Urothelium cell line (cell line): ENCODE measurements at places on chromosomes 6 and 20.

DNA sequence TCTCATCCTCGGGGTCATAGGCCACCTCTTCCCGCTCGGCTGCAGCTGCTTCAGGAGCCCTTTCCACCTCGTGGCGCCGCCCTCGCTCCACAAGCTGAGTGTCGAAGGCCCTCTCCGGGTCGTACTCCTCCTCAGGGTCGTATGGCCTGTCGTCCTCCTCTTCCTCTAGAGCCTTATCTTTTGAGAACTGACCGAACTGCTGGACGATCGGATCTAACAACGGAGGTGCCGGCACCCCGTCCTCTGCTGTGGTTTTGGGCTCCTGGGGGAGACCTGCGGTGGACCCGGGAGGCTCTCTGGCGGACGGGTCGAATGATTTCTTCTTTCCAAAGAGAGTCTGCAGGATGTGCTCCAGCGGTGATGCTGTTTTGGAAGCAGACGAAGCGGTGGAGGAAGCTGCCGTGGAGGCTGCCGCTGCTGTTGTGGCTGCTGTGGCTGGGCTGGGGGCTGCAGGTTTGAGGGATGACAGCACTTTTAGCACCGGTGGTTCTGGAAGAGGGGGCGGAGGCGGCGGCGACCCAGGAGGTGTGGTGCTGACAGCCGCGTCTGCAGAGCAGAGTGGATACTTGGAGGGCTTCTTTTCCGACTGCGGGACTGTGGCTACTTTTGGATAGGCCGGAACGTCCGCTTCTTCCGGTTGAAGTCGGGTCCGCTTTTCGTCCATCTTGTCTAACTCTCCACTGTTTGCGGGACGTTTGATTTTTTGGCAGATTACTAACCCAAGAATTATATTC is 20.2 kb upstream of the TCFL5 start:
- DNase-seq, result no peak

GRCh38 chr6:132330759-132331158 is 70.5 kb downstream of the MOXD1 start:
- DNase-seq, result no peak

GRCh38 chr6:40152701-40153436 is 218.6 kb upstream of the MOCS1 start:
- no peak for DNase-seq

DNA sequence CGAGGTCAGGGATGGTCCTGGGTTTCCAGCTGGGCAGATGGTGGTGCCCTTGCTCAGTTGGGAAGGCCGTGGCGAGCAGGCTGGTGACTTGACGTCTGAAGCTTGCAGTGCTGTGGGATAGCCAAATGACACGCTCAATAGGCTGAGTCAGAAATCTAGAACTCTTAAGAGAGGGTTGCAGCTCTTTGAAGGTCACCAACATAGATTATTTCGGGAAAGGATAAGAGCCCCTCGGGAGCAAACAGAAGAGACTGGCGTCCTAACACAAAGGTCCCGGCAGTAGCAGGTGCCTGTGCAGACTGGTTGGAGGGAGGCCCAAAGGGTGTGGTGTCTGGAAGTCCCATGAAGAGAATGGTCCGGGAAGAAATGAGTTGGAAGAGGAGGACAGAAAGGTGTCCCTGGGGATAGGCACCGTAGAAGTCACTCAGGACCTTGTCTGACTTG is 18.4 kb downstream of the PKIG start:
- DNase-seq, result no peak

GRCh38 chr6:32932132-32932868 is 8.5 kb downstream of the HLA-DMB start:
- no peak for DNase-seq

GRCh38 chr6:152136449-152136825 is 329.0 kb downstream of the ESR1 start:
- DNase-seq, result peak; percentile 14

DNA sequence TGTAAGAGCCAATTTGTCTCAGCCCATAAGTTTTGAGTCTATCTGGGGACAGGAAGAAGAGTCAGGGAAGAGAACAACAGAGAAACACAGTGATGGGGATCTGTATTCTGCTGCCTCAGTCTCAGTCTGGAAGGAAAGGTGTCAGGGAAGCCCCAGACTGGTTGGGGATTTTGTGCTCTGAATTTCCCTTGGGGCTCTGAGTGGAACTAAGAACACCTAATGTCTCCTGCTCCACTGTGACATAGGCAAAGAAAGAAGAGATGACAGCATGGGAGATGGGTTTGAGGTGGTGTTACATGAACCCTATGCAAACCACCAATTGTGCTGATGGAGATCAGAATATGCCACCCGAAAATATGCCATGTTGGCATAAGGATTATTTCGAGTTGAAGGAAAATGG is 139.5 kb upstream of the MYLIP start:
- no peak for DNase-seq

- DNase-seq, result no peak
Observed at GRCh38 chr6:27867051-27867944, 44.9 kb downstream of the OR2B2 start.

- no peak for DNase-seq
Observed at GRCh38 chr20:63587776-63588591, 13.9 kb upstream of the HELZ2 start.

- no peak for DNase-seq
Observed at GRCh38 chr20:24853916-24854315, 95.2 kb upstream of the CST7 start.

- peak; percentile 58 for DNase-seq
Observed at GRCh38 chr6:139250296-139251044, 41.3 kb downstream of the TXLNB start.

DNA sequence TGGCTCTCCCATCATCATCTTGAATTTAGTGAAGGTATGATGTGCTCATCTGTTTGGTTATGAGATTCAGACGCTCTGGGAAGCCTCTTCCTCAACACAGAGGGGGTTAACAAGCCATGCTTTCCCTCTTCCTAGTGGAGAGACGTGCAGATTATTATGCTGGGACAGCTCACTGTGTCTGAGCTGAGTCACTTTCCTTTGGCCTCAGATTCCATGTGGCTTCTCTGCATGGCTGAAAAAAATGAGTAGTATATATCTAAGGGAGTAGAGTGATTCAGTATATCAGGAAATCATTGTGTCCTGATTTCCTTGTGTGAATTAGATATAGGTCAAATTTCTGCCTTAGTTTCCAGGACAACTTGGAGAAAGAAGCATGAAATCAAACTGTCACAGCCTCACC is 52.6 kb downstream of the FIG4 start:
- DNase-seq, result peak; percentile 3

DNA sequence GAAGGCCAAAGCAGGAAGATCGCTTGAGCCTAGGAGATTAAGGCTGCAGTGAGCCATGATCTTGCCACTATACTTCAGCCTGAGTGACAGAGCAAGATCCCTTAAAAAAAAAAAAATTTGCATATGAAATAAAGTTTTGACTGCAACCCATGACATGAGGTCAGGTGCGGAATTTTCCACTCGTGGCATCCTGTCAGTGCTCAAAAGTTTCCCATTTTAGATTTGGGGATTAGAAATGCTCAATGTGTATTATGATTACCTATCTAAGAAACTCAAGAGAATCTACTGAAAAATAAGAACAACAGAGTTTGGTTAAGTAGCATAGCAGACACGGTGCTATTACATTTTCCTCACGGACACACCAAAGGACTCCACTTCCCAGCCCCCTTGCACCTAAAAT is 11.7 kb downstream of the SLC23A2 start:
- no peak for DNase-seq

- DNase-seq, result no peak
Observed at GRCh38 chr6:169158691-169159090, 95.0 kb downstream of the THBS2 start.

- no peak for DNase-seq
Observed at GRCh38 chr6:142306736-142307135, 4.9 kb downstream of the ADGRG6 start.

DNA sequence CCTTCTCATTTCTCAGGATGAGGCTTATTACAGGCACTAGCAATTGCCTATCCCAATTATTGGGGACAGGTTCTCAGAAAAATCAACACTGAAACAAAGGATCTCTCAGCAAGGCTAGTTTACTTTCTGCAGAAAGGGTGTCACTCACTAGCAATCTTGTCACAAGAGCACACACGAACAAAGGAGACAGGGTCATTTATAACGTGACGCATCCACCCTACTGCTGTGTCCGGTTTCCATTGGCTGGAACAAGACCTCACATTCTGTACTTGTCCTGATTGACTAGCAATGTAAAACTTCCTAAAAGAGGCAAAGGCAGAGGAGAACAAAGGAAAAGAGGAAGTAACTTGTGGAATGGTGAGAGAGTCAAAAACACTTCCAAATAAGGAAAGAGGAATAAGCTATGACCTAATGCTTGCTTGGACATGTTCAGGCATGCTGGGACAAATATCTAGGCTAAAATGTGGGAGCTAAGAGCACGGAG is 160.2 kb upstream of the STXBP5 start:
- no peak for DNase-seq

- DNase-seq, result peak; percentile 4
Observed at GRCh38 chr20:17568045-17568788, 1.7 kb upstream of the DSTN start.

GRCh38 chr6:124742971-124743370 is 219.3 kb upstream of the RNF217 start:
- DNase-seq, result peak; percentile 52

DNA sequence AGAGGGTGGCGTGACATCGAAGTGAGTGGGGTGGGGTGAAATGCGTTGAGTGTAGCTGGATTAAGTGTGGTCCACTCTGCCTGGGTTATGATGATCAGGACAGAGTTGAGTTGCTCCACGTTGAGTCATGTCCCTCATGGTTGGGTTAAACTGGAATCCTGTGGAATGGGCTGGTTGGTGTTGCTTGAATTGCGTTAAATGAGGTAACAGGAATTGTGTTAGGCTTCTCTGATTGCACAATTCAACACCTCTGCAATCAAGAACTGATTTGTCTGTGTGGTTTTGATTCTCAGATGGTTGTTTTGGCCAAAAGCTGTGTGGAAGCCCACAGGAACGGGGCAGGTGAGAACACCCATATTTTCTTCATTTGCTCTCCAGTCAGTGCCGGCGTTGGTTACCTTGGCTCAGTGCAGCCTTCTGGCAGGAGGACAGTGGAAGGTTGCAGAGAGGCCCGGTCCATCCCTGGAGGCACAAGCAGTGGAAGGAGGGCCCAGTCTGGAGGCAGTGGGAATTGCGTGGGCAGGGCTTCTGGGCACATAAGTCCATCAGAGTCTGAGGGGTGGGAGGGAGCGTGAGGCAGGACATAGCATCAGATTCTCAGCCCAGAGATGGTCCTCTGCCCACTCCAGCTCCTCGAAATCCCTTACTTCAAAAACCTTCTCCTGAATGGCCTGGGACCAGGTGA is 11.6 kb downstream of the NOTCH4 start:
- no peak for DNase-seq

DNA sequence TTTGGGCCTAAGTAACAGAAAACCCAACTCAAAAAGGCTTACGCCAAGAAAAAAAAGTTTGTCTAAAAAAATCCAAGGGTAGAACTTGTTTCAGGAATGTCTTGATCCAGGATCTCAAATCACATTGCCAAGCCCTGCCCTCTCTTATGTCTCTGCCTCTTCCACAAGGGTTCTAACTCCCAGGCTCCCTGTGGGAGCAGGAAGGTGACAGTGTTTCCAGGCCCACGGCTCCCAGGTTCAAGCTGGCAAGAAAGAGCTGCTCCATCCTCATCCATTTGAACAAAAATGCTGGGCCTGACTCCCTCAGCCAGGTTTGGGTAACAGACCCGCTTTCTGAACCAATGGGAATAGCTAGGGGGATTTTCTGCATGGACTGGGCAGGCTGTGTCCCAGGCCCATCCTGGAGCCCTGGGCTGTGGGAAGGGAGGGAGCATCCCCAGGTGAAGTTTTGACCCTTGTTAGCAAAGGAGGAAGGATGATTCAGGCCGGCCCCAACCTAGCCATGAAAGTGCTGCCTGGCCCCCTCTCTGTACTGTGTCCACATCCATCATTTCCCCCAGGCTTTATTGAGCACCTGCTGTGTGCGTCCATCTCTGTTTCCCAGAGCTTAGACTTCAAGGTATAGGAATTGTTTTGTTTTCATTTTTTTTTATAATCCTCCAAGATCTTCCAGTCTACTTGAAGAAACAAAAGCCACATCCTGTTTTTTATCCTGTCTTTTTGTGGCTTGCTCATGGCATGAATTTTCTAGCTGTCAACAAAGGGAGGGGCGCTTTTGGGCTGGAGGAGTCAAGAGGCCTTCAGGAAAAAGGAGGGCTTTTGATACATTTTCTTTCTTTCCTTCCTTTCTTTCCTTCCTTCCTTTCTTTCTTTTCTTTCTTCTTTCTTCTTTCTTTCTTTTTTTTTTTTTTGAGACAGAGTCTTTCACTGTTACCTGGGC is 159.8 kb downstream of the TFAP2C start:
- DNase-seq, result peak; percentile 60

DNA sequence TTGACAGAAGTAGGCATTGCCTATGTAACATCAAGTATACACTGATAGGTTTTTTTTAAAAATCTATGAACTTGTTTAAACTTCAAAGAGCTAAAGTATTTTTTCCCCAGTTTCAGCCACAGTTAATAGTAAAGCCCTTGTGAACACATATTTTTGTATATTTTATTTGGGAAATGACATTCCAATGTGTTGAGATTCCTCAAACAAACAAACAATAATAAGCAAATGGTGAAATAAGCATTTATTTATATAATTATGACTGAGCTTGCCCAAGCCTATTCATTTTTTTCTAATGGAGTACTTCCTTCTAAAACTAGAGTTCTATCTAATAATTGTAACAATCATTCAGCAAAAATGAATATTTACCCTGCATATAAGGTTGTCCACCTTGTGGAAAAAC is 12.5 kb downstream of the SYCP2 start:
- no peak for DNase-seq
